Hematopoietic multipotent progenitor cell treated with erythropoietin and hydrocortisone succinate and interleukin-3 and kit ligand, for 17 days (in vitro differentiated cells): ENCODE measurements at places on chromosomes 2 and 18.

DNA sequence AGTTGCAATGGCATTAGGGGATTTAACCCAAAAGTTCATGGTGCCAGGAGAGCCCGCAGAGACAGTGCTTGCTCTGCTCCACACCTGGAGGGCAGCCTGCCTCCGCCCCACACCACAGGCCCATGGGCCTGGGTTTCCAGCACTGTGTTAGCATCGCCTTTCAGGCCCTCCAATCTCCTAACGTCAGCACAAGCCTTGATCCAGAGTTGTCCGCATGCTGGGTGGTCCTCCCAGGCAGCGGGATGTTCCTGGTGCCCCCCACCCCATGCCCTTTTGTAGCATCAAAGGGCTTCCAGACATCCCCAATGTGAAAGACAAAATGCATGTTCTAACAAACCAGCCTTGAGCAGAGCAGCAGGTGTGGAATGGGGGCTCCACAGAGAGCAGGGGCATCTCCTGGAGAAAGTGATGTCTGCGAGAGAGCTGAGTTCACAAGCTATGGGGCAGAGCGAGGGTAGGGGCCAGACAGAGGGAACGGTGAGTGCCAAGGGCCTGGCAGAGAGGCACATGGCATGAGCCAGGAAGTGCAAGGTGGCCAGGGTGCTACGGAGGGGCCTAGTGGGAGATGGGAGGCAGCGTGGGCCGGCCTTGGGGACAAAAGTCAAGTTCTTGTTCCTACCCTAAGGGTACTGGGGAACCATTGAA is 119.2 kb downstream of the CYP26B1 start:
- DNase-seq, result no peak

GRCh38 chr2:11305338-11305737 is 39.1 kb downstream of the ROCK2 start:
- no peak for DNase-seq

- DNase-seq, result no peak
Measured at GRCh38 chr18:26526128-26526965, 22.0 kb downstream of the KCTD1 start.

- no peak for DNase-seq
Measured at GRCh38 chr2:210955591-210955990, 399.2 kb downstream of the CPS1 start.

DNA sequence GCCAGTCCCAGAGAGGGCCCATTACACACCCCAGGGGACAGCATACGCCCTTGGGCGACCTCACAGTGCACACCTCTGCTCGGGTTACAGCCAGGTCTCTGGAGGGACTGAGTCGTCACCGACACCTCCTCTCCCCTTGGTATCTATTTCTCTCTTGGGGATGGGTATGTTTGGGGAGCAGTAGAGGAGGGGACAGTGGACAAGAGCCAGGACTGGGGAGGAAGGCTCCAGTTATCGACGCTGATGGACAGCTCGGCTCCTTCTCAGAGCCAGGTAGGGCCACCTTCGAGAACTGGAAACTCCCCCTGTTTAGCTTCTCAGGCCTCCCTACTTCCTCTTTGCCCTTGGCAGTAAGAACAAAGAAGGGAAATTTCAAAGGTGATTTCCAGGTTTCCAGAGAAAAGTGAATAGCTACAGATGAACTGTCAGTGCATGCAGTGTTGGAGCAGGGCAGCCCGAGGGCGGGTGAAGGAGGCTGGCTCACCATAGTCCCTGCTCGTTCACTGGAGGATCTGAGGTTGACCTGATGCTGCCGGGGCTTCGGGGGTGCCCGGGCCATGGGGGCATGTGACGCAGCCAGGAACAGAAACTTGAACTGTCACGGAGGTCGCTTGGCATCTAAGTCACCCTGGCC is 4.4 kb upstream of the SEMA4C start:
- no peak for DNase-seq

- no peak for DNase-seq
Measured at GRCh38 chr18:63302636-63303405, 16.7 kb downstream of the BCL2 start.

GRCh38 chr18:213966-214365 is 53.9 kb downstream of the THOC1 start:
- DNase-seq, result no peak

GRCh38 chr18:63965716-63966330 is 4.1 kb upstream of the SERPINB8 start:
- DNase-seq, result no peak

DNA sequence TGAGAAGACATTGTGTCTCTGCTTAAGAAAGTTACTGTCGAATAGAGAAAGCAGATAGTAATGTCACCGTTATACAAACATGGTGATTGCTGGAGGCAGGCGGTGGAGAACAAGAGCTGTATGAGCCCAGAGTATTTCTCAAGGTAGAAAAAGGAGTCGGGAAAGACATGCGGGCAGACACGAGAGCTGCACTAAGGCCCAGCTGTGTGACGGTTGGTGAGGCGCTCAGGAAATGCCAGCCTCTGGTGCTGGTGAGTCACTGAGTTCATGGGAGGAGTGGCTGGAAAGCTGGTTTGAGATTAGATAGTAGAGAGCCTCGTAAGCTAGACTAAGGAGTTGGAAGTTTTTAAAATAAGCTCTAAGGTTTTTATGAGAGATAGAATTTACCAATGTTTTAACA is 390.9 kb upstream of the TRIB2 start:
- DNase-seq, result no peak

GRCh38 chr2:113174376-113174750 is 592 bp downstream of the PSD4 start:
- DNase-seq, result peak; percentile 27

DNA sequence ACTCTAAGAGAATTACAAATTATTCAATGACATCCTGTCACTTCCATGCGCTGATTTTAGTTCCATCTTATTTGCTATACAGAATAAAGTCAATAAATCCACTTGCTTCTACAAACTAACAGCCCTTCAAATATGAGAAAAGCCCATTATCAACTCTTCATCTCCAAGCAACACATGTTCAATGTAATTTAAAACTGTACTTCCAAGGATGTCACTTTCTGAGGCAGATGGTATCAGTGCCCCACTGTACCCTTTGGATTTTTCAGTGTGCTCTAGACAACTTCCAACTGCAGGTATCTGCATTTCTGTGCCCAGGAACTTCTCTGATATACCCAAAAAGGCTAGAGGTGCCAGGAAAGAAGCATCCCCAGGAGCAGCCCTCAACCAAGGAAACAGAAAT is 87.6 kb downstream of the SMAD2 start:
- no peak for DNase-seq

DNA sequence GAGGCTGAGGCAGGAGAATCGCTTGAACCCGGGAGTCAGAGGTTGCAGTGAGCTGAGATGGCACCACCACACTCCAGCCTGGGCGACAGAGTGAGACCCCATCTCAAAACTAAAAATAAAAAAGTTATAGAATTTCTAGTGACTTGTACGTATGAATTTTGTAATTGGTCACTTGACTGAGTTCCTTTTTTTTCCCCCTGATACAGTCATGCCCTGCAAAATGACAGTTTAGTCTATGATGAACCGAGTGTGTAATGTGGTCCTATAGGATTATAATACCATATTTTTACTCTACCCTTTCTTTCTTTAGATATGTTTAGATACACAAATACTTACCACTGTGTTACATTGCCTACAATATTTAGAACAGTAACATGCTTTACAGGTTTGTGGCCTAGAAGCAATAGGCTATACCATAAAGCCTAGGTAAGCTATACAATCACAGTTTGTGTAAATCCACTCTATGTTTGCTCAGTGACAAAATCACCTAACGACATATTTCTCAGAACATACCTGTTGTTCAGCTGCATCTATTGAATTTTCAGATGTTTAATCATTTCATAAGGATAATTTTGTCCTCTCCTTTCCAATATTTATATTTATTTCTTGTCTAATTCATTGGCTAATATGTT is 25.4 kb downstream of the SOCS6 start:
- DNase-seq, result no peak

GRCh38 chr2:181106789-181107627 is 126.6 kb downstream of the UBE2E3 start:
- DNase-seq, result no peak

- no peak for DNase-seq
Measured at GRCh38 chr2:21014364-21015280, 29.3 kb downstream of the APOB start.

DNA sequence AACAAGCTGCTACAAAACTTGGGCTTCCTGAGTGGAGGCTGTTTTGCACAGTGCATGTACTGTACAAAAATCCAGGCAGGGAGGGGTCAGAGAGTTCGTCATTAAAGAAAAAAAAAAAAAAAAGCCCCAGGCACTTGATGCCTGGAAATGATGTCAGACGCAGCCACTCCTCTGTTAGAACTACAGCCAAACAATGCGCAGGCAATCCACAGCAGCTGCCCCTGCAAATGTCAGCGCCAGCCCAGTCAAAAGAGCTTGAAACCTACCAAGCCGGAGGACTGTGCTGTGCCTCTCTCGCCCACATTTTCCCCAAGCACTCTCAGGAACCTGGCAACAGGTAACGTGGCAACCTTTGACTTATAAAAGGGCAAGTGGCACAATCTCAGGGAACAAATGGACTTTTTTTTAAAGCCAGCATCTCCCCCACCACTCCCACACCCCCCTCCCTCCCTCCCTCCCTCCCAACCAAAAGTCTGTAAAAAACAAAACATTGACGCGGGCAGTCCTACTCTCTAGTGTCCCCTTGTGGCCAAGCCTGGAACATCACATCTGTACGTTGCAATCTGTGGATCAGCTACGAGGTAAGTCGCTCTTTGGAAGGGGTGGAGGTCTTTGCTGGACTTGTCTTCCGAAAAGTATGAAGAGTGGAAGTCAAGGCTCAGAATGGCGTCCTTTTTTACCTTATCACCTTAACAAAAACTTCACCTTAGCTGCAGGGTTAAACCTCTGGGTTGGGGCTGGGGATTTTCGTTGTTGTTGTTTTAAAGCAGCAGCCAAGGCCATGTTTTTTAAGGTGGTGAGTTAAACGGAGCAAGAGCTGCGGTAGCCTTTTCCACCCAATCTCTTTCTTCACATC is 144.2 kb downstream of the TGIF1 start:
- peak; percentile 96 for DNase-seq

DNA sequence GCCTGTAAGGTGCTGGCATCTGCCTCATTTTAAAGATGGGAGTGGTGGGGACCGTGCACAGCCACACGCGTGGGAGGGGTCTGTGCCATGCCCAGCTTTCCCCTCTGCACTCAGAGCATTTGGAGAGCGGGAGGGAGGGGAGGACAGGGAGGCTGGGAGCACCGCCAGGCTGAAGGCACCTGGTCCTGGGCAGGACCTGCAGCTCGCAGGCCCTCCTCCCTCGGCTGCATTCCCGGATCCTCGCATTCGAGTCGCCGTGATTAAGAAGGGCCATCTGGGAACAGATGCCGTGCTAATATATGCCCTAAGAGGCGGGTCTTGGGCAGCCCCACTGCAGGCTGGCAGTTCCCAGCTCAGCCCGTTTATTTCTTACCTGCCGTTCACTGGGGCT is 84.0 kb downstream of the PTGR3 start:
- DNase-seq, result no peak

DNA sequence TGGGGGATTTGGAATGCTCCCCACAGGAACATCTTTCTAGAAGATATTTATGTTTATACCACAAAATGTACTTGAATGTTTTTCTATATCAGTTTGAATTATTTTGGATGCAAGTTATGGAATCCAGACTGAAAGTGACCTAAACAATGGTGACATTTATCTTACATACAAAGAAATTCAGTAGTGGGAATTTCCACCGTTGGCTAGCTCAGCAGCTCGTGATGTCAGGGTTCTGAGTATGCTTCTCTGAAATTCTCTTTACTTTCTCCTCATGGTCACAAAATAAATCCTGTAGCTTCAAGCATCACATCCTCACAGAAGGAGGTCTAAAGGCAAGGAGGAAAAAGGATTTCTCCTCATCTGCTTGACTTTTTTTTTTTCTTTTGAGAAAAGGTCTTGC is 105.3 kb downstream of the AKAIN1 start:
- DNase-seq, result no peak

- DNase-seq, result no peak
Measured at GRCh38 chr2:152950126-152950525, 231.7 kb downstream of the ARL6IP6 start.
